Stimulated activated effector memory CD8-positive, alpha-beta T cell treated with anti-CD3 and anti-CD28 coated beads, Interleukin-12 subunit alpha, Interleukin-12 subunit beta, amount 100 ng/mL, for 72 hours (primary cell): ENCODE measurements at places on chromosomes 11 and 22.
A peak's percentile ranks its signal among the peaks of the same experiment; 100 is the strongest.

DNA sequence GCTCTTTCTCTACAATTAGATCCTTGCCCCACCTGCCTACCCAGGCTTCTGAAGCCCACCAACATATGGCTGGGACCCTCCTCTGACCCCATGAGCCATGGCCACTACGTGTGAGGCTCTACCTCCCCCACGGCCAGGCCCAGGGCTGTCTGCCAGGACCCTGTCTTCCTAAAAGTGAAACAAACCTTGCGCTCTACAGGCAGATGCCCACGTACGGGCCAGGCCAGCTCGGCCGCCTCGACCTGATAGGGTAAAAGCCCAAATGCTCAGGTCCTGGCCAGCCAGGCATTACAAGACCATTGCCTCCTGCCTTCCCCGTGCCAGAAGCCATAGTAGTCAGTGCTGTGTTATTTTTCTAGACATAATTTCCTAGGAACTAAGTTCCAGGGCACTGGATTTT is 1496.4 kb downstream of the BRD1 start:
- no peak for DNase-seq

- no peak for DNase-seq
Observed at GRCh38 chr11:92022499-92022898, 202.1 kb upstream of the FAT3 start.

DNA sequence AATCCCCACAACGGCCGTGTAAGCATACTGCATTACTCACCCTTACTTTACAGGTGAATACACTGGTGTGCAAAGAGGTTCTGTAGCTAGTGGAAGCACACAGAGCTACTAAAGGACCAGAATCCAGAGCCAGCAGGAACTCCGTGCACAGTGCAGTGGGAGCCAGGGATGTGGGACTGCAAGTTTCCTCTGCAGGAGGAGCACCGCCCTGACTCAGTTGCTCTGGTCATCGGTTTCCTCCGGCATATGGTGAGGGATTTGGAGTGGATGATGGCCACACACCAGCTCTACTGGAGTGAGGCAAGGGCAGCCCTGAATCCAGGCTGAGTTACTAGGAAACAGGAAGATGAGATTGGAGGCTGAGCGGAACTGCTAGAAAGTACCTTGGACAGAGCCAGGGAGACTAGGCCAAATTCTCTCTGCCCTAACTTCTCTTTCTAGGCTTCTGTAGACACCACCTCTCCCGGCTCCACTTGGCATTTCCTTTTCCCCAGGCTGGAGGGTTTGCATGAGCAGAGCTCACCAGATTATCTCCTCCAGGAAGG is 18.2 kb upstream of the C22orf42 start:
- no peak for DNase-seq

DNA sequence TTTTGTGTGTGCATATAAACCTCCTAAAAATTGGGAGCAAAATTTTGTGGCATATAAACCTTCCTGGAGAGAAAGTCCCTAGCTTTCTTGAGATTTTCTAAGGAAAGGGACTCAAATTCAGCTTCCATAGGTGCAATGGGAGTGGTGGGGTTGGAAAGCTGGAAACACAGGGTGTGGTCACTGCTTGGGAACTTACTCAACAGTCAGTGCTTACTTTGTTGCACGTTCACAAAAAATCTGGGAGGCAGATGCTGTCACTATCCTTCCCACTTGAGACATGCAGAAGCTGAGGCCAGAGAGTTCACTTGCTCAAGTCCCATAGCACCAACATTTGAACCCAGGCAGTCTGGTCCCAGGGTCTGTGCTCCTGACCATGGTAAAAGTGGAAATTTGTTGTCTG is 3.9 kb upstream of the CATSPERZ start:
- no peak for DNase-seq

DNA sequence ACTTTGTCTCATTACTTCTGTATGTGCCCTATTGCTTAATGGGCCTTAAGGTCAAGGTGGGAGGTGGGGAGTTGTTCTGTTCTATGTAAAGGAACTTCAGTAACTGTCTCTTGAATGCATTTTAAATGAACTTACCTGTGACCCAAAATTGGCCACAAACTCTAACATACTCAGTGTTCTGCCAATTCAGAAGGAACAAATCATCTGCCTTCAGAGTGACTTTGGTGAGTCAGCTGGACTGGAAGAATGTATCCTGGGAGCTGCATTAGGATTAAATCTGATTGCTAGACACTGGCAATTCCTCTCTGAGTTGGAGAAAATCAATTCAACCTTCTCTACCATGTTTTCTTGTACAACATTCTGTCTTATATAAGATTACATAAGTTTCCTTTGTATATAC is 1104.8 kb downstream of the DLG2 start:
- DNase-seq, result no peak

DNA sequence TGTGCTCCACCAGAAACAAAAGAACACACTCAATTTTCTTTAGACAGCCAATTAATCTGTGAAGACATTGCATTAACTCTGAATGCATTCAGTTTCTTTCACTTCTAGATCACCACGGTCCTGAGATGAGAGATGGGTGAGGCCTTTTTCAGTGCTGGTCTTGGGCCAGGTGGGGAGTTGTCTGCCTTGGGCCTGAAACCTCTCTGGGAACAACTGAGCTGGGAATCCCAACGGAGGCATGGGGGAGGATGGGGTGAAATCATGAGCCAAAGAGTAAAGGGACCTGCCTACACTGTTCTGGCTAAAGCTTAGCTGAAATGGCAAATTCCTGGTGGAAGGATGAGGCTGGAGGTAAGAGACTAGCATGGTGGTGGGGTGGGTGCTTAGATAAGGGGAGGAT is 353.5 kb upstream of the B3GAT1 start:
- DNase-seq, result no peak

- DNase-seq, result no peak
Observed at GRCh38 chr11:57646194-57646798, 3.4 kb downstream of the YPEL4 start.

DNA sequence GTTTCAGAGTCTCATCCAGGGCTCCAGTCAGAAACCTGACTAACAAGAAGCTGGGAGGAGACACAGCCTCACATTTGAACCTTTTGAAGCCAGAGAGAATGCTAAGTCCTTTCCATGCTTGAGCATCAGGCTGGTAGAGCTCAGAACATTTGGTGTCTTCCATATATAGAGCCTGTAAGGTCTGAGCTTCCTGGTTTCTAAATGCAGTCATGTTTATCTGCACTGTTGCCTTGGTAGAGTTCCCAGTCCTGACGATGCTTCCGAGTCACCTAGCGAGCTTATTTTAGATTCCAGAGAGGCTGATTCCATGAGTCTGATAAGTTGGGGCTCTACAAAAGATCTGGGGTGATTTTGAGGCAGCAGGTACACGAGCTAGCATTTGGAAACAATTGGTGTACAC is 68.4 kb upstream of the SORL1 start:
- no peak for DNase-seq

GRCh38 chr11:73242251-73243092 is 24.4 kb downstream of the P2RY2 start:
- peak; percentile 75 for DNase-seq

- peak; percentile 76 for DNase-seq
Observed at GRCh38 chr22:42621505-42622002, 6.9 kb upstream of the POLDIP3 start.

GRCh38 chr11:55726715-55727324 is 46.4 kb upstream of the OR5D13 start:
- no peak for DNase-seq

GRCh38 chr11:60362241-60362640 is 16.1 kb upstream of the MS4A7 start:
- DNase-seq, result no peak

DNA sequence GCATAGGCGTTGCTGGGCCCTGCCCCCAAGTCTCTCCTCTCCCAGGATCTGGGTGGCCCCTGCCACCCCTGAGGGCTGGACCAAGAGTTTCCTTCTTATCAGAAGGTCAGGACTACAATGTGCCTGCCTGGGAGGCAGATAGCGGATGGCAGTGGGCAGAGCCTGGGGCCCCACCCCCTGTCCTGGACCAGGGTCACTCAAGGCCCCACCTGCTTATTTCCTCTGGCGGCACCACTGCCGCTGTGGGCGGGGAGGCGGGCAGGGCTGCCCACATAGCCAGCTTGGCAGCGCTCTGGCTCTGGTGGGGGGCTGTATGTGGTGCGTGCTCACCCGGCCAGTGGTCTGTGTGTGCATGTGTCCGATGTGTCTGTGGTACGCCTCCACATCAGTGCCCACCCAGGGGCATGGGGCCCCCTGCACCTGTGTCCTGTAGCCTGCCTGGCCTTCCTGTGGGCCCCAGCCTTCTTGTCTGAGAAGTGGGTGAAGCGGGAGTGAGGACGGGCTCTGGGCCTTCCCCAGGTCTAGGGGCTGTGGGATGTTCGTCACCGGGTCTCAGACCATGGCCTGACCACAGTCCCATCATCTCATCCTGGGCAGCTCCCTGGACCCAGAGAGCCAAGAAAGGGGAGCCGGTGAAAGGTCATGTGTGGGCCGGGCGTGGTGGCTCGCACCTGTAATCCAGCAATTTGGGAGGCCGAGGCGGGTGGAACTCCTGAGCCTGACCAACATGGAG is 3.0 kb downstream of the GAS2L1 start:
- DNase-seq, result no peak

DNA sequence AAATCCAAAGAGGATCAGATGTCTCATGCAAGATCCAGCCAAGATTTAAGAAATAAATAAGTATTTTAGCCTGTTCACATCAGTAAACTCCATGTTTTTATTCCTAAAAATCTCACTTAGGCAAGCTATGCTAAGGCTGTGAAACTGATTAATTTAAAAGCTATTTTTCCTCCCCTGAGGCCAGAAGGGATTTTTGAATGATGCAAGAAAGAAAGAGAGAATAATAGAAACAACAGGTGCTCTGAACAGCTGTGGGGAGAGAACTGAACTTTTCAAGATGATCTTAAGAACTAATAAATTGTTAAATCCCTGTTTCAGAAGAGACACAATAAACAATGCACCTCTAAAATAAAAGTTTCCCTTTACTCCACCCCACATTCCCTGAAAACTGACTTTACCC is 241.6 kb downstream of the DLG2 start:
- no peak for DNase-seq

DNA sequence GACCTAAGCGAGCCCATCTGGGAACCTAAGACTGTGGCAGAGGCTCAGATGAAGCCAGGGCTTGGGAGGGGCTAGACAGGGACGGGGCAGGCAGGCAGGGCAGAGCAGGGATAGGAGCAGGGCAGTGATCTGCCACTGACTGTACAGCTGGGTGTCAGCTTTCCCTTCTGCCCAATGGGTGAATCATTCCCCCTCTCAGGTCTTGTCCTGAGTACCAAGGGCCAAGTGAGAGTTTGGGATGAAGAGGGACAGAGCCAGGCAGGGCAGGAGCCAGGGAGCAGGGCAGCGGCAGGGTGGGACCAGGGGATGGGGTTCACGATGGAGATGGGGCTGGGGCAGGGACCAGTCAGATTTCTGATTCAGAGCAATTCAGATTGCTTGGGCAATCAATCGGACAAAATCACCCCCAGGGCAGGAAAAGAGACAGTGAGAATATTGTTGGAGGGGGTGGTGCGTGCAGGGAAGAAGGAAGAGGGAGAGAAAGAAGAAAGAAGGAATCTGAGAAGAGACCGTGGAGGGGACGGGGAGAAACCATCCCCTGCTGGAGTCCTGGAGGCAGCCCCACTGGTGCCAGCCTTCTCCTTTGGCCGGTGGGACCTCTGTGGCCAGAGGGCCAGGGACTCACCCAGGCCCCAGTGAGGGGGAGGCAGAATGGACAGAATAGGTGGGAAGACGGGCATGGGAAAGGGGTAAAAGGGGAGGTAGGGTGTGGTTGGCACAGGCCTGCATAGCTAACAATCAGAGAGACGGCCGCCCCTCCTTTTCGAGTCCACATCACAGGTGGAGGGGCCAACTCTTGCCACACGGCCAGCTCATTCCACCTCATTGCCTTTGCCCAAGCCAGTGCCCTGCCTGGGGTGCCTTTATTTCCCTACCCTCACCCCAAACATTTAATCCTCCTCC is 47.2 kb downstream of the CYTH4 start:
- no peak for DNase-seq
